ENCODE measurements at places on chromosomes 13 and 19. TPM values are rescaled to one million over a fixed set of nuclear protein-coding genes. Genes with fewer than 3 reads are reported as not detected.

Gene TUBA3C
- total RNA-seq: not detected

- DNase-seq: no peak
These were observed 15.9 kb upstream of the SLC35E1 start for GRCh38 chr19:16587833-16588823.

- DNase-seq: no peak
These were observed 795.8 kb downstream of the DIAPH3 start for GRCh38 chr13:59367904-59368303.

Gene LGI4
- total RNA-seq: 59.3 TPM

DNA sequence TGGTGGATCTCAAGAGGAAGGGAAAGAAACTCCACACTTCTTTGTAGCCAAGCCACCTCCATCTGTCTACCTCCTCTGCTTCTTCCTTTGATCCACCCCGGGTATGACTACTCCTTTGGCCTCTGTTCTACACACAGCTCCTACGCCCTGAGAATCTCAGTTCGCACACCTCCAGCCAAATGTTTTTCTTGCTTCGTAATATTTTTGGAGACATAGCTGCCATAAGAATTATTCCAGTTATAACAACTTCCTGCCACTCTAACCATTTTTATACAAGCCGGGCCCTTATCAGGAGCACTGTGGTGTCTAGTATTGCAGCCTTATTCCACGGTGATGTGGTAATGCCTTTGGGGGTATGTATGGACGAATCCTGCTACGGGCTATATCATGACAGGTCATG is 126.7 kb downstream of the STARD13 start:
- DNase-seq: no peak
